ENCODE measurements at places on chromosomes 13 and 19.

- no peak for DNase-seq
Observed at GRCh38 chr19:15419413-15420025, 731 bp upstream of the AKAP8L start.

- DNase-seq = no peak
Observed at GRCh38 chr19:45047188-45047797, 8.4 kb downstream of the CLASRP start.

GRCh38 chr19:30881281-30881680 lies 468.0 kb downstream of the TSHZ3 start:
- no peak for DNase-seq

GRCh38 chr19:42274065-42274682 lies 5.1 kb downstream of the CIC start:
- no peak for DNase-seq

DNA sequence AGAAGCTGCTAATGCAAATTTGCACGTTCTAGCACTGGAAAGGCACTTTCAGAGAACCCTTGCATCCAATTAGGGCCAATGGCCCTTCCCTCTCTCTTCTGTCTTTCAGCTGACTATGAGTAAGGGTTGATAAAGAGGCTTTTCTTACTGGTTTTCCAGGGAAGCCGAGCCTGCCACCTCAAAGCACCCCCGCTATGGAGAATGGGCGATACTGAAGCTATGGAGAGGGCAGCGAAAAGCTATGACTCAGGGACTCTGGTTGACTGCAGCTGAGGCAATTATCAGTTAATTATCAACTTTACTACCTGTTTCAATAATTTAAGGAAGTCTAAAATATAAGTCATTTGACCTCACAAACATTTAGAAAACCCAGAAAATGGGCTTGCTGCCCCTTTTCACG lies 115.8 kb downstream of the TRPC4 start:
- no peak for DNase-seq

DNA sequence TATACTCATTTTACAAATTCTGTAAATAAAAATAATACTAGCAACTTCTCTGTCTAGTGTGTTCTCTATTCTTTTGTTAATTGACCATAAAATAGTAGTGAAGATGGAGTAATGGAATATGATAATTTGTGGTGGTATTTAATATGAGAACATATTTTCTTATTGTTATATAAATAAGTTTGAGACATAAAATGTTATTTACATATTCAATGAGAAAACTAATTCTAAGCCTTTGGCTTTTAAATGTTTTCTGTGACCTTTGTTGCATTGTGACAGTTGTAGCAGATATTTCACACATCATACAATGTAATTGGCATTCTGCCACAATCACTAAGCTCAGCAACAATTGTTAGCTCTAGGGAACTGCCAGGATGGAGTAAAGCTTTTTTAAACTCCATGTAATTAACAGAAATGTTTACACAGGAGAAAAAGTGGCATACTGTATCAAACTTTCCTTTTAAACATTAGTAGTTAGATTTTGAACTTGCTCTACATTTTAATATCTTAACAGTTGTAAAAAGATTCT lies 562.1 kb upstream of the PCDH9 start:
- DNase-seq = no peak

GRCh38 chr19:52665027-52665426 lies 26.9 kb upstream of the ZNF83 start:
- no peak for DNase-seq

All from frontal cortex (tissue), 4 donors.